Caco-2 (cell line): ENCODE measurements at places on chromosomes 3 and 15.

GRCh38 chr3:106729481-106729880 lies 647.8 kb upstream of the CCDC54 start:
- no peak for DNase-seq

DNA sequence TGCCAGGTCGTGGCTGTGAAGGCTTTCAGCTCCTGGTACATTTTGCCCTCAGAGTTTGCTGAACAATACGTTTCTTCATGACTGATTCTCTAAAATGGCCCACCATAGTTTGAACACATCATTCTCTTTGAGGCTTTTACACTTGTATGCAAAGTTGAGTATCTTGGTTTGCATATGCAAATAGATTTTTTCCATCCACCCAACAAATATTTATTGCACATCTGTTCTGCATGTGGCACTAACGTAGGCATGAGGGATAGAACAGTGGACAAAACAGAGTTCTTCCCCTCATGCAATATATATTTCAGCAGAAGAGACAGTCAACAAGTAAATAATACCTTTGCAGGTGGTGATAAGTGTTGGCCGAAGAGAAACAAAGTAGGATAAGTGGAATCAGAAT lies 55.2 kb downstream of the KAT2B start:
- DNase-seq: no peak

- no peak for DNase-seq
Observed at GRCh38 chr15:70248116-70249025, 150.7 kb upstream of the TLE3 start.

GRCh38 chr3:73624821-73625665 lies at the start of gene PDZRN3:
PDZRN3 (minus strand) TSS chr3:73624941.
- DNase-seq: peak; percentile 69

GRCh38 chr15:74220475-74221248 lies 15.5 kb upstream of the CCDC33 start:
- DNase-seq: no peak

GRCh38 chr15:81492331-81492968 lies 118.4 kb upstream of the TMC3 start:
- no peak for DNase-seq

- no peak for DNase-seq
Observed at GRCh38 chr3:59549962-59550361, 500.1 kb upstream of the CFAP20DC start.

DNA sequence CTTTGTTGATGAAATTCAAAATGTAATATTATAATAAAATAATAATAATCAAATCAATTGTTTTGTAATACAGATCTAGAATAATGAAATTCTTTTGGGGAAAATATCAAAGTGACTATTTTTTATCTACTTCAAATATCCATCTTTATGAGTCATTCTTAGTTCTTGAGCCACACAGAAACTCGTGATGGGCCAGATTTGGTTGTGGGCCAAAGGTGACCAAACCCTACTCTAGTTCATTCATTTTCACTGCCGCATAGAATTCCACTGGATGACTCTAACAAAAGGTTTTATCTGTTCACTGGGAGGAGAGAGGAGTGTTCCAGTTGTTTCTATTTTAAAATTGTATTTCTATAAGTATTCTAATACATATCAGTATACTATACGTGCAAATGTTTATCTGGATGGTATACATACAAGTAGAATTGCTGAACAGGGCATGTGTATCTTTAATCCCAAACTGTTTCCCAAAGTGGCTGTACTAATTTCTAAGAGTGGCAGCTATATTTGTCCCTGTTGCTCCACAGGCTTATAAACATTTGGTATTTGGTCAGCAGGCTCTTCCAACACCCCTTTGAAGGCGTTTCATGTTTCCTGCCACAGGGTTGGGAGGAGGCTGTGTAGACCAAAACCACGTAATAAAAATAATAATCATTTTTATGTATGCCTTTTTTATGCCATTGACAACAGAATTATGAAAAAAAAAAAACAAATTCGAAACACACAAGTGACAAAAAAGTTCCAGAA lies 7.3 kb upstream of the RTP3 start:
- no peak for DNase-seq

DNA sequence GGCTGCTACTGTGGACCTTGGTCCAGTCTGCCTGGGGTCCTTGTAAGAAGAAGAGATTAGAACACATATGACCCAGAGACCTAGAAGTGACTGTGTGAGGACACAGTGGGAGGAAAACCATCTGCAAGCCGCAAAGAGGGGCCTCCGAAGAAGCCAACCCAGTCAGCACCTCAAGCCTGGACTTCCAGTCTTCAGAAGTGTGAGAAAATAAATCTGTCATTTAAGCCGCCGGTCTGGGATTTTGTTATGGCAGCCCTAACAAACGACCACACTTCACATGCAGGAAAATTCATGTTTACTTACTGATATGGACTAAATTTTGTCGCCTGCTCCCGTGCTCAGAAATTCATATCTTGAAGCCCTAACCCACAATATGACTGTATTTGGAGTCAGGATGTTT lies 44.4 kb upstream of the TMC3 start:
- no peak for DNase-seq

GRCh38 chr15:80418892-80419537 lies 14.8 kb downstream of the ARNT2 start:
- peak; percentile 32 for DNase-seq
